Activated CD4-positive, alpha-beta T cell treated with anti-CD3 and anti-CD28 coated beads, Interleukin-2, amount 10 ng/mL, durations not matched to agents 24 days and 14 days (primary cell): ENCODE measurements at places on chromosomes 13 and 19.

GRCh38 chr19:13959141-13959961 lies 7.0 kb downstream of the DCAF15 start:
- peaks cover 2% of the 10 kb centered on the region for H3K4me1 ChIP-seq
- peaks cover 32% of the 10 kb centered on the region for H3K36me3 ChIP-seq
- H3K27me3 ChIP-seq = no peaks in the 10 kb centered on the region
- no peak overlapping the region for H3K27ac ChIP-seq
- no peak for DNase-seq

DNA sequence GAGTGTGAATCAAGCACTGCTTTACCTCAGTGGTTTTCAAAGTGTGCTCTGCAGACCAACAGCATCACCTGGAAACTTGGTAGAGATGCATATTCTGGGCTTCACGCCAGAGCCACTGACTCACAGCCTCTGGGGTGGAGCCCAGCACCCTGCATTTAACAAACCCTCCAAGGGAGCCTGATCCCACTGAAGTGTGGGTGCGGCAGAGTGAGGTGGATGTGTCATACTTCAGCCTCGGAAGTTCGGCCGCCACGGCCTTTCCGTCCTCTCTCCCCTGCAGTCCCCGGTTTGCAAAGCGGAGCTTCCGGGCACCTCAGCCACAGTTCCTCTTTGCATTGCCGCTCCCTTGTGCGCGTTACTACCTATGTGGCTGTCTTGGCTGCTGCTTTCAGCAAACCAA lies 33.3 kb upstream of the MICU2 start:
- no peak for DNase-seq
- H3K27me3 ChIP-seq = peaks cover 7% of the 10 kb centered on the region
- H3K4me1 ChIP-seq = no peaks in the 10 kb centered on the region
- no peak overlapping the region for H3K4me3 ChIP-seq
- H3K36me3 ChIP-seq = no peaks in the 10 kb centered on the region

- no peak for DNase-seq
- no peaks in the 10 kb centered on the region for H3K36me3 ChIP-seq
- H3K27ac ChIP-seq = no peak overlapping the region
- no peak overlapping the region for H3K4me3 ChIP-seq
- no peaks in the 10 kb centered on the region for H3K4me1 ChIP-seq
- H3K27me3 ChIP-seq = peaks cover 13% of the 10 kb centered on the region
These were observed 160.2 kb downstream of the SLC7A1 start for GRCh38 chr13:29435125-29435911.

GRCh38 chr13:40120781-40121180 lies 465.3 kb downstream of the COG6 start:
- H3K36me3 ChIP-seq = peaks cover 3% of the 10 kb centered on the region
- no peak for DNase-seq
- no peaks in the 10 kb centered on the region for H3K27me3 ChIP-seq
- peaks cover 20% of the 10 kb centered on the region for H3K4me1 ChIP-seq
- no peak overlapping the region for H3K27ac ChIP-seq

DNA sequence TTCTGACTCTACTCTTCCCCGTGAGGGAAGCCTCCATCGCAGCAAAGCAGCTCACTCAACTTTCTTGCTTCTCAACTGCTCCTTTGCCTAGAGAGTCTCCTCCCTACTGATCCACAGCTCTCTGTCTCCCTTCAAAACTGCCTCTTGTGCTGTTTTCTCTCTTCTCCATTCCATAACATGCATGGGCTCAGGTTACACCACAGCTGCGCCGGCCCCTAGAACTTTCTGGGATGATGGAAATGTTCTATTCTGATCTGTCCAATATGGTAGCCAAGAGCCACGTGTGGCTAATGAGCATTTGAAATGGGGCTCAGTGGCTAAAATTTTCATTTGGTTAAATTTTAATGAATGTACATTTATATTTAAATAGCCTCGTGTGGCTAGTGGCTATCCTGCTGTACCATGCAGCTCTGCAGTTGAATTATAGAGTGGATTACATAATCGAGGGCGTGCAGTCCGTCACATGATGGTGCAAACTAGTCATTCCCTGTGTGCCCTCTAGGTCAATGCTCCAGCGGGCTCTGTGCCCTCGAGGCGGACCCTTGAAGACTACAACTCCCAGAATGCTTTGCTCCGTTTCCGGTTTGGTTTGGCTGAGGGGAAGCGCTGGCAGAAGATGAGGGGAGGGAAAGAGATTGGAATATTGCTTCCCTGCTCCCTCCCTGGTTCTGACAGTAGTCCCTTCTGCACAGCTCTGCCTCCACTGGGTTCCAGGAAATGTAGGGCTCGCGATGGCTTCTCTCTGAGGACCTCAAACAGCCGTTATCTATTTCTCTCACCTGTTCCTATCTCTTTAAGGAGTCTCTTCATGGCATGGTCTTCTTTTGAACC lies 109.8 kb downstream of the CACNA1A start:
- no peak overlapping the region for H3K4me3 ChIP-seq
- H3K4me1 ChIP-seq = no peaks in the 10 kb centered on the region
- DNase-seq = no peak
- H3K27ac ChIP-seq = no peak overlapping the region
